Mucosa of descending colon (tissue), 3 donors: ENCODE measurements at places on chromosomes 16 and 17.

GRCh38 chr17:30251931-30252330, 16.4 kb upstream of the SLC6A4 start:
- DNase-seq, result no peak

DNA sequence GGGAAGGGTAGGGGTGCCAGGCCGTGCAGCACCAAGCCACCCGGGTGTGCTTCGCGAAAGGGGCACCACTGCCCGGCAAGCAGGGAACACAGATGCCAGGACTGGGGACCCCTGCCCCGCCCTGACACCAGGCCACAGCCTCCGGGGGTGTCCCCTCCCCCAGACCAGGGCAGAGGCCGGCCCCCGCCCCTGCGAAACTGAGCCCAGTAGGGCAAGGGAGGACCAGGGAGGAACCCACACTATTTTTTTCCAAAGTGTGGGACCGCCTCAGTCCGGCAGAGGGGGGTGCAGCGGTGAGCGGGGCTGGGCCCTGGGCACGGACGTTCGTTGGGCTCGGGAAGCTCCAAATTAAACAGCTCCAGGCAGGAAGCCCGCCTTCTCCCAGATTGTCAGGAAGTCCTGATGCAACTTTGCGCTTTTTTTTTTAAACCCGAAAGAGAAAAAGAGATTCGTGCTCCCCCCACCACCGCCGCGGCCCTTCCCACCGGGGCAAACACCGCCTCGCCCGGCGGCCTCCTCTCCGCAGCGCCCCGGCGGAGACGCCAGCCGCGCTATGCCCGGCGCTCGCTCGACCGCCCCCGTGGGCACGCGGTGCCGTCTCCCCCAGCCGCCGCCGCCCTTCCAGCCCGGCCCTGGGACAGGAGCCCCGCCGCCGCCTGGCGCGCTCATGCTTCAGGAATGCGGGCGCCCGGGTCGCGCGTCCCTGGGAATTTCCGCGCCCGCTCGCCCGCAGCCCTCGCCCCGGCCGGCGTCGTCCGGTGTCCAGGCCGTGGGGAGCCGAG, 755 bp downstream of the PIEZO1 start:
- peak; percentile 83 for DNase-seq

DNA sequence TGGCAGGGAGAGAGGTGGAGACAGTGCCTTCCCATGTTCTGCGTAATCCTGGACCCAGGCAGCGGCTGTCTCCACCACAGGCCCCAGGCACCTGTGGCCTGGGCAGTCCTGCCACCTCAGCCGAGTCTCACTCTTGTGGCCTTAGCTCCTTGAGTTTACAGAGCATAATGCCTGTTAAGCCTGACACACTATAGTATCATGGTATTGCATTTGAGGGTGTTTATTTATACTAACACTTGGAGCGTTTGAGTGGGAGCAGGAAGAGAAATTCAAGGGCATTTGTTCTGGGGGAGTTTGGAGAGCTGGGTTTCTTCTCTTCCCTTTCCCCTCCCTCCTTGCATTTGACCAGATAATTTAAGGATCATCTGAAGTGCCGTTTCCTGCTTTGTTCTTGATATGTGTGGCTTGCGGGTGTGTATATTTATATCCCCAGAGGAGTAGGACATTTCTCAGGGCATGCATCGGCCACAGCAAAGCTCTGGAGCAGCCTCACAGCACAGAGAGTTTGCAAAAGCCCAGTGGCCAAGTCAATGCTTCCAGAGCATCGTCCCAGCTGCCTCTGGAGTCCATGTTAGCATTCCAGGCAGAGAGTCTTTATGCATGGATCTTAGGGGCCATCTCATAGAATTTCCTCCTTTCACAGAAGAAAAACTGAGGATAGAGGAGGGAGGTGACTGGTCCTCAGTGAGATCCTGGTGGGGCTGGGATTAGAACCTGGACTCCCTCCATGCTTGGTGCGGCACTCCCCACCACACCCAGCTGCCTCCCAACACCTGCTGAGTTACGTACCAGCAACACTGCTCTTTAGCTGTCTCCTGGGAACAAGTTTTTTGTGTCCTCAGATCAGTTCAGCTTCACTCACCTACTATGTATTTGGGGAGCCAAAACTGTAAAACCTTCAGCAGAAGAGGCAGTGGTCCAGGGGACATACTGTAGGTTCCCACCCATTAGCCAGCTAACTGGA, 222.8 kb downstream of the CCDC182 start:
- DNase-seq, result no peak

DNA sequence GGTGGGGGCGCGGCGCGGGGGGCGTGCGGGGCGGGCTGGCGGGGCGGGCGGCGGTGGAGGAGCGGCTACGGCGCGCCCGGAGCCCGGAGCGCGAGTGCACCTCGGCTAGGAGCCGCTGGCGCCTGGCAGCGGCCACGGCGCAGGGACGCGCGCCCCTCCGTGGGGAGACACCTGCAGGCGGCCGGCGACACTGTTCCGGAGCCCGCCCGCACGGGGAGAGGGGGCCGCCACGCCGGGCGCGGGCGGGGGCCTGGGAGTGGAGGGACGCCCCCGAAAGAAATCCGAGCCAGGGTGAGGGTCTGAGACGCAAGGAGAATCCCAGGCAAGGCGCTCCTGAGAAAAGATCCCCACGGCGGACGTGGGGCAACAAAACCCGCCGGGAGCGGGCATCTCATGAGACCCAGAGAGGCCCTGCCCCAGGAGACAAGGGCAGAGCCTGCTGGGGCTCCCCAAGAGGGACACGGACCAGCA, at the start of gene GSG1L:
Gene GSG1L (minus strand): TSS at position 124 of the 471 bp plus-strand sequence. CDS start 290 bp downstream, outside the sequence.
- no peak for DNase-seq

DNA sequence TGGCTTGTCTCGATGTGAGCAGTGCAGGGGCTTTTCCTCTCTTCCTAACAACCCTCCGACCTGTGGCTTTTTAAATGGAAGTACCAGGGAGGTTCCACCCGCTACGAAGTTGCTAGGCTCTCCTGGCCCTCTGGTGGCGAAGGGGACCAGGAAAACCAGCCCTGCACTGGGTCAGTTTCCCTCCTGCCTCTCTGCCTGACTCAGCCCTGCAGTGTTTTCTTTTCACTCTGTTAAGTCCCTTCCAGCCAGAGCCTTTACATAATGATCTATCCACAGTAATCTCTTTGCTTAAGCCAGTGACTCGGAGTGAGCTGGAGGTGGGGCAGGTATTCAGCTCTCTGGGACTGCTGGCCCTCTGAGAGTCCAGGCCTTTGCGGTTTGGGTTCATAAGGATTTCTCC, 331.3 kb upstream of the EEF2KMT start:
- no peak for DNase-seq

GRCh38 chr17:81081222-81082176, 46.5 kb downstream of the BAIAP2 start:
- DNase-seq, result no peak

DNA sequence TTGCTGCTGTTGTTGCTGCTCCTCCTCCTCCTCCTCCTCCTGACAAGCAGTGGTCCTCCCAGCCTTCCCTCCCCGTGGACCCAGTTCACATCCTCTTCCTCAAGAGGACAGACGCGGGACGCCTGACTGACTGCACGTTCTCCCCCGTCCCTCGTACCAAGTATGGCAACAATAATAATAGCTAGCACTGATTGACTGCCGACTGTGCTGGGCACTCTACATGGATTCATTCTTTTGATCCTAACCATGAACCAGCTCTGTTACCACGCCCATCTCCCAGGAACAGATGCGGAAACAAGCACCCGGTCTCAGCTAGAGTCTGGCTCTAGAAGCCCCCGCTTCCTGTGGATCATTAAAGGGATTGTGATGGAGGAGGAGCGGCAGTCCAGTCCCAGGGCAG, 78.0 kb downstream of the GNAO1 start:
- no peak for DNase-seq

DNA sequence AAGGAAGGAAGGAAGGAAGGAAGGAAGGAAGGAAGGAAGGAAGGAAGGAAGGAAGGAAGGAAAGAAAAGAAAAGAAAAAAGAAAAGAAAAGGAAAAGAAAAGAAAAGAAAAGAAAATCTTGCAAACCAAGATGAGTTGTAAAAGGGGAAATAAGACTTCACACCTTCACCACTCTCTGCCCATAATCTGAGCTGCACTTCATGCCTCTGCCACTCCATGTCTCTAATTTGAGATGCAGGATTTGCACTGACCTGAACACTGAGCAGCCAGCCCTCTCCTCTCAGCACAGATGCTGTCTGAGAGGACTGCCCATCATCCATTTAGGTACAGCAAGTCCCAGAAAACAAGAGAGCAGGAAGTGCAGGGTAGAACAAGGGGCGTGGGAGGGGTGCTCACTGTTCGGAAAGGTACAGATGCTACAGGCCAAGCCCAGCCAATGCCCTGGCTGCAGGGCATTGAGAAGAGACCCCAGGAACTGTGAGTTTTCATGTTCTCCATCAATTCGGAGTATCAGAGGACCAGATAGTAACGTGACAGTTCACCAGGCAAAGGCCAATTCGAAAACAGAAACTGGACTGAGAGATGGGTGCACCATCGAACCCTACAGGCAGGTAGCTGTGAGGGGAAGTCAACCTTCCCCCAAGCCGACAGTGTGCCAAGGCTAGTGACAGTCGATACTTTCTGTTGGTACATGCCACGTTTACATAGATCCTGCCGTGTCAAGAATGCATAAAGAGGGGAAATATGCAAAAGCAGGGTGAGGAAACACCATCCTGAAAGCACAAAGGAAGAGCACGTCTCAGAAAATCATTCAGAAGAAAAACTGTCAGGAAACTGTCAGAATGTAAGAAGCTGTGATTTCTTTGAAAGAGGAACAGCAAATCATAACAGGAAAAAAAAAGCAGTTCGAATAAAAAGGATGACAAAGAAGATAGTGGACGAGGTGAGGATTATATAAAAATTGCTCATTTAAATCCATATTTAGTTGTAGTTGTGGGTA, 142.0 kb upstream of the RCVRN start:
- no peak for DNase-seq

DNA sequence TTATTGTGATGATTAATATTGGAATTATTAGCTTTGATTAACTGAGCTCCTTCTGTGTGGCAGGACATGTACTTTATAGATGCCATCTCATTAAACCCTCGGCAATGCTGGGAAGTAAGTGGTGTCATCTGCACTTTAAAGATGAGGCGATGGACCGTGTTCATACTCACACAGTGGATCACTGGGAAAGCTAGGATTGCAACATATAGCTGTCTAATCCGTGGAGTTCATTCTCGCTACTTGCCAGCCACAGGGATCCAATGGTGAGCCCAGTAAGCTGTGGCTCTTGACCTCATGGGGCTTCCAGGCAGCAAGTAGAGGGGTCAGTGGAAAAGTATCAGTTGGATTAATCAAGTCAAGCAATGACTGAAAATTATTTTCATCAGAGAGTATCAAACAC, 587.9 kb downstream of the CDH13 start:
- no peak for DNase-seq
